Stimulated activated memory B cell treated with anti-CD40 and anti-IgM and Interleukin-4, amounts not matched to agents 10 μg/mL and 1 μg/mL and 100 μg/mL, for 72 hours (primary cell): ENCODE measurements at places on chromosomes 11 and 22.

DNA sequence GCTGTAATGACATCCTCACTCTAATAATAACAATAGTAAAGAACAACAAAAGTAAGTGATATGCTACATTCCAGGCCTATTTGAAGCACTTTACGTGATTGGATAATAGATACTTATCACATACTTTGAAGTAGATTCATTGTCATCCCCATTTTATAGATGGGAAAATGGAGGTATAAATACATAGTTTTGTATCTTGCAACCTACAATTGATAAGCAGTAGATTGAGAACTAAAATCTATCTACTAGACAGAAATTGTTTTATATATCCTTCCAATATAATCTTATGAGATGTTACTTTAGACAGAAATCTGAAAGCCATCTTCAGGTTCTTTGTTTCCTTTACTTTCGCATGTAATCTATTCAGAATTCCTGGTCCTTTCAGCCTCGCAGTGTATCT lies 104.6 kb upstream of the CD44 start:
- no peak for ATAC-seq

DNA sequence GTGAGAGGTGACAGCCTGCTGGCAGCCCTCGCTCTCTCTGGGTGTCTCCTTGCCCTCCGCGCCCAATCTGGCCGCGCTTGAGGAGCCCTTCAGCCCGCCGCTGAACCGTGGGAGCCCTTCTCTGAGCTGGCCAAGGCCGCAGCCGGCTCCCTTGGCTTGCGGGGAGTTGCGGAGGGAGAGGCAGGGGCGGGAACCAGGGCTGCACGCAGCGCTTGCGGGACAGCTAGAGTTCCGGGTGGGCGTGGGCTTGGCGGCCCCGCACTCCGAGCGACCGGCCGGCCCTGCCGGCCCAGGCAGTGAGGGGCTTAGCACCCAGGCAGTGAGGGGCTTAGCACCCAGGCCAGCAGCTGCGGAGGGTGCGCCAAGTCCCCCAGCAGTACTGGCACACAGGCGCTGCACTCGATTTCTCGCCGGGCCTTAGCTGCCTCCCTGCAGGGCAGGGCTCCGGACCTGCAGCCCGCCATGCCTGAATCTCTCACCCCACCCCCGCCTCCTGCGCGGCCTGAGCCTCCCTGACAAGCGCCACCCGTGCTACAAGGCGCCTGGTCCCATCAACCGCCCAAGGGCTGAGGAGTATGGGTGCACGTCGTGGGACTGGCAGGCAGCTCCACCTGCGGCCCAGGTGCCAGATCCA lies 1526.1 kb downstream of the FAM181B start:
- no peak for ATAC-seq

- no peak for ATAC-seq
Measured at GRCh38 chr11:64093233-64094039, 57.7 kb downstream of the FLRT1 start.

DNA sequence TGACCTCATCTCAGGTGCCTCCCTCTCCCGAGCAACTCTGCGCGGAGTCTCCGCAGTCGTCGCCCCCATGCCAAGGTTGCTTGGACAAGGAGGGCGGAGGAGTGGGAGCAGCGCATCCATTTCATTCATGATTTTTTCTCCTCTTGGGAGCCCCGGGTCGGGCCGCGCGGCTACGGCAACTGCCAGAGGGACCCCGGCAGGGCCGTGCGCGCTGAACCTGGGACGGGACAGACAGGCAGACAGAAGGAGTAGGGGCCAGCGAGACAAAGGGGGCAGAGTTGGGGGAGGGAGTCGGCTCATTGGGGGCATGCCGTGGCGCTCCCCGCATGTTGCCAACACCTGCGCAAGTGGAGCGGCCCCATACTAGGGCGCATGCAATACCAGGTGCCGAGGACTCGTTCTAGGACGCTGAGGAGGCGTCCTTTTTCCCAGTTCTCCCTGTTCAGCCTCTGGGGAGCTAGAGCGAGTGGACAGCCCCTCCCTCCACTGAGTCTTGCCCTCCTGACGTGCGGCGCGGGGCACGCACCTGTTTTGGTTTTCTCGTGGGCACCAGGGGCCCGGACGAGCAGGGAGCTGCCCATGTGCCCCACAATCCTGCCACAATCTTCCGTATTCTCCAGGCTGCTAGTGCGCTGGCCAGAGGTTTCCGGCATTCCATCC lies 501 bp upstream of the PTPN5 start:
- no peak for ATAC-seq

DNA sequence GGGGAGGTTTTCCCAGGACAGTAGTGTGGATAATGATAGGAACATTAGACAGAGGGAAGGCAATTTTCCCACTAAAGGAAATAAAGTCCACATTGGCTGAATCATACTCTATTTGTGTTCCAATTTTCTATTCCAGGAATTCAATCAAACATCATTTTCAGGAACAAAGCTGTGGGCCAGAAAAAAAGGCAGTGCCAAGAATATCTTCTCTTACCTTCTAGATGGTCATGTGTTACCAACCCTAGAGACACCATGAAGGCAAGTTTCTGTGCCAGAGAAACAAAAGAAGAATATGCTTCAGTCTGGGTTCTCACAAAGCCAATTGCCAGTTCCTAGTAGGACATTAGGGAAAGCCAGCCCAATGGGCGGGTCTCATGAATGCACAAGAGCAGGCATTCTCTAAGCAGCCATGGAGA lies 27.5 kb downstream of the LARGE2 start:
- no peak for ATAC-seq
